ENCODE measurements at places on chromosomes 4 and X.

DNA sequence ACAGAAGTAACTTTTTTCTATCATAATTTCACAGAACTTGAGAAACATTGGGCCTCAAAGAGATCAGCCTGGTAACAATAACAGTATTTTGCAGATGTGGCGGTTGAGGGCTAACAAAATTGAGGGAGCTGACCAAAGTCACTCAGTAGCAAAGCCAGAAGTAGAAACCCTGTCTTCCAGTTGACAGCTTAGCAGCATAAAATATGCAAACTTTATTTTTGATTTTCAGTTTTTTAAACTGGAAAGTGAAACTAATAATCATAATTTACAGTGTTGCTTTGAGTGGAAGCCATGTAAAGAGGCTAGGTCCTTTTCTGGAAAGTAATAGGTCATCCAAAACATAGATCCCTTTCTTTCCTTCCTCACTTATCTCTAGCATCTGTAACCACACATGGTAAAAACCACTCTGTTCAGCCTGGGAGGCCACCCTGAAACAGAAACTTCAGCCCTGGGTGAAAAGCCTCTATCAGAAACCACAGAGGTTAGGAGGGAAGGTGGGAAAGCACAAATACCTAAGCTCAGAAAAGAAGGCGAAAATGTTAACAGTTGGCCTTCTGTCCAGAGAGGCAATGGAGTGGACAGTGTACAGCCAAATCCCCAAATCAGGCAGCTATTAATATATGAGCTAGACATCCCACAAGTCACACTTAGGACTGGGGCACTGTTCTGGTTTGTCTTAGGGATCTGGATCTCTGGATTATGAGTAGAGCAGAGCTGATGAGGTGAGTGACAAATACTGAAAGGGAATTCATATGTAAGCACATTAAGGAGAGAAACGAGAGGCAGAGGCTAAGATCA lies 61.1 kb upstream of the ARSJ start:
- no peak for DNase-seq

DNA sequence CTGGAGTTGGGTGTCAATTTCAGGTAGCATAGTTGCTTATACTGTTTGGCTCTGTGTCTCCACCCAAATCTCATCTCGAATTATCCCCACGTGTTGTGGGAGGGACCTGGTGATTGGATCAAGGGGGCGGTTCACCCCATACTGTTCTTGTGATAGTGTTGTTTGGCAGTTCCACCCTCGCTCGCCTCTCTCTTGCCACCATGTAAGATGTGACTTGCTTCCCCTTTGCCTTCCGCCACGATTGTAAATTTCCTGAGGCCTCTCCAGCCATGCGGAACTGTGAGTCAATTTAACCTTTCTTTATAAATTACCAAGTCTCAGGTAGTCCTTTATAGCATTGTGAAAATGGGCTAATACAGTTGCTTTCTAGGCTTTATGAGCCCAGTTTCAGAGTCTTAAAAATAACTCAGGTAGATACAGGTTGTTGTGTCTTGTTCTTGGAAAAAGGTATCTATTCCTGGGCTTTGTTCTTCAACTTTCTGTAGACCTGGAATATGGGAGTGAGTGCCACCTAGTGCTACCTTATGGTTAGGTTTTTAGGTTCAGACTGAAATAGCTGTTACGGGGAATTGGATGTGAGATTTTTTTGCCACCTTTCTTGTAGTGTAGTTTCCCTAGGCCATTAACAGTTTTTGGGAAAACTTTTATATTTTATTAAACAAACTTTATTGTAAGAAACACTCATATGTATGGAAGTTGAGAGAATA lies 15.6 kb downstream of the PGK1 start:
- no peak for DNase-seq

GRCh38 chr4:8478801-8479744 lies 38.5 kb downstream of the TRMT44 start:
- no peak for DNase-seq

DNA sequence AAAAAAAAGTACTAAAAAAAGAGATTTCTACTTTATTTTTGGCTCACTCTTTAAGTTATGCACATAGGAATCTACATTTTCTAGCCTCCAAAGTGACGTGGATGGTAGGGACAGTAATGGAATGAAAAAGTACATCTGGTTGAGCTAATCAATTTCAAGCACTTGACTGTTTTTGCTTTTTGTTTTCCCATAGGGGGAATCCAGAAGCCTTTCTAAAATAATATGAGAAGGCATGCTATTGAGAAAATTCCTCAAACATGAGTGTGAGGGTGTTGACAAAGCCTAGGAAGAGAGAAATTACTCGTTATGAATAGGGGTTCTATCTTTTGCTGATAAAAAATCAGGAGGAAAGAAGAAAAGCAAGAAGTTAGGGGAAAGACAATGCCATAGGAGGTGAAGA lies 242.5 kb upstream of the PUDP start:
- no peak for DNase-seq
